ENCODE measurements at places on chromosomes 5 and 9.

DNA sequence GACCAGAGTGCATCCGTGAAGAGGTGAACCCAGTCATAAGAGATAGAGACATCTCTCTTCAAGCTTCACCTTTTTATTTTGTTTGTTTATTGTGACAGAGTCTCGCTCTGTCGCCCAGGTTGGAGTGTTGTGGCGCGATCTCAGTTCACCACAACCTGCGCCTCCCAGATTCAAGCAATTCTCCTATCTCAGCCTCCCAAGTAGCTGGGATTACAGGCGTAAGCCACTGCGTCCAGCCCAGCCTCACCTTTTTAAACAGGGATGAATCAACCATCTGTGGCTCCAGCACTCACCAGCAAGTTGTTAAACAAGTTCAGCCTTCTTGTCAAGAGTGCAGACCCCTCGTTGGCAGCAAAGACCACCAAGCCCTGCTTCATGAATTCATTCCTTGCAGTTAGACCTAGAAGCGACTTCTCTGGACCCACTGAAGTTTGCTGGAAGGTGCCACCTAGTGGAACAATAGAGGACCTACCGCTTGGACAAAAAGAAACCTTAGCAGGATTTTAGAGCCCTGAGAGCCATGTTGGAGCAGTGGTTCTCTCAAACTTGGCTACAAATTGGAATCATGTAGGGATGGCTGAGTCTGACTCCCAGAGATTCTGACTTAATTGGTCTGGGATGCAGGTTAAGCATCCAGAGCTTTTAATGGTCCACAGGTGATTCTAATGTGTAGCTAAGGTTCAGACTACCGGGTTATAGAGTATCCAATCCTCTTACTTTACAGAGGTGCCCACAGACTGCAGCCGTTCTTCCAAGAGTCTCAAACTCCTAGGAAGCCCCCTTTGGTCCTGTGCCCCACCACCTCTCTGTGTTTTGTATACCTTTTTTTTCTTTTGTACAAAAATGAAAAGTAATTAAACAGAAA lies 10.5 kb upstream of the GALNT10 start:
- DNase-seq = peak; percentile 66

DNA sequence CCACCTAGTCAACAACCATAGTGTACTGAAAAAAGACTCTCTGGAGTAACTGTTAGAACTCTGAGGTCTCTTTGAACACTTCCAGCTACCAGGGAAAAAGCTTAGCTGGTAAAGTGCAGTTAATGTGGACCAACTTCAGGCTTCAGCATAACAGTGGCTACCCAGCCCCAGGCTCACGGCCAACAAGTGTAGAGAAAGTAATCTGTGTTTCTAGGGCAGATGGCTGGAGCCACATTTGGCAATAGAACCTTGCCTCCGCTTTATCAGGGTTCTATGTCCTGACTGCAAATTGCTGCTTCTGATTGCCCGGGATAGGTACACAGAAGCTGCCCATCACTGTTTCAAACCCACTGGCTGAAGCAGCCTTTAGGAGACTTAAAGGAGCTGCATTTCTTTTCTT lies 76.0 kb upstream of the SIMC1 start:
- DNase-seq = no peak

- DNase-seq = no peak
Observed at GRCh38 chr9:83628540-83628939, 5.6 kb downstream of the IDNK start.

DNA sequence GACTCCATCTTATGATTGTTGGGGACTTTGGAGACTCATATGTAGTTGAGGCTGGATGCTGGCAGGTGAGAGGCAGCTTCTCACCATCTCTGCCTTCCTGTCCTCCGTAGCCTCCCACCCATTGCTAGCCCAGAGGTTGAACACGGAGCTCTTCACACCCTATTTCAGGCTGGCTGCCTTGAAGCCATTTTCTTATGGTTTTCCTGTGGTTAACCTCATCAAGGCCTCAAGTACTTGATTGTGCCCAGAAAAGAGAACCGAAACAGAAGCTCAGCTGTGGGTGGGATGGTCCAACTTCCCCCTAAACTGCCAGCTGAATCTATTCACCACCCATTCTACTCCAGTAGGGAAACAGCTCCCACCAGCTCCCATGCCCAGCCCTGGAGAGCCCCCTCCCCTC lies 102.9 kb downstream of the LIFR start:
- peak; percentile 11 for DNase-seq

- no peak for DNase-seq
Observed at GRCh38 chr9:5557606-5558587, 47.6 kb downstream of the PDCD1LG2 start.

DNA sequence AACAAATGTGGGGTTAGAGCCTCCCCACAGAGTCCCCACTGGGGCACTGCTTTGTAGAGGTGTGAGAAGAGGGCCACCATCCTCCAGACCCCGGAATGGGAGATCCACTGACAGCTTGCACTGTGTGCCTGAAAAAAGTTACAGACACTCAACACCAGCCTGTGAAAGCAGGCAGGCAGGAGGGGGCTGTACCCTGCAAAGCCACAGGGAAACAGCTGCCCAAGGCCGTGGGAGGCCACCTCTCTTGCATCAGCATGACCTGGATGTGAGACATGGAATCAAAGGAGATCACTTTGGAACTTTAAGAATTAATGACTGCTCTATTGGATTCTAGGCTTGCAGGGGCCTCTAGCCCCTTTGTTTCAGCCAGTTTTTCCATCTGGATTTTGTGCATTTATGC lies 782.3 kb downstream of the BRINP1 start:
- no peak for DNase-seq
